NCI-H510A (cell line): ENCODE measurements at places on chromosomes 13 and 19.
A peak's percentile ranks its signal among the peaks of the same experiment; 100 is the strongest.

DNA sequence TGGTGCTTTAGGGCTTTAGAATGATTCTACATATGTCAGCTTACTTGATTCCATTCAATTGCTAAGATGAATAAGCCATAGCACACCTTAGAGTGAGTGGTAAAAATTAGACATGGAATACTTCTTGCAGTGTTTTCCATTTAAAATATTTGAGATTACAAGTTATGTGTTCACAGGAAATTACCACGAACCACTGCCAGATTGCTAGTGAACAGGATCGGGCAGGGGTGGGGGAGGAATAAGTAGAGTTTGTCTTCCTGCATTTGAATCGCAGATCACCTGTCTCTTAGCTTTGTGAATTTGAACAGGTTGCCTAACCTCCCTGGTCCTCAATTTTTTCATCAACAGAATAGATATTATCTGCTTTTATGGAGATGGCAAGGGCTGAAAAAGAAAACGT lies 124.6 kb downstream of the GGACT start:
- DNase-seq = no peak

GRCh38 chr19:32253683-32254508 lies 91.5 kb upstream of the ZNF507 start:
- DNase-seq = no peak

- DNase-seq = no peak
Observed at GRCh38 chr19:15264061-15264932, 32.0 kb upstream of the EPHX3 start.

DNA sequence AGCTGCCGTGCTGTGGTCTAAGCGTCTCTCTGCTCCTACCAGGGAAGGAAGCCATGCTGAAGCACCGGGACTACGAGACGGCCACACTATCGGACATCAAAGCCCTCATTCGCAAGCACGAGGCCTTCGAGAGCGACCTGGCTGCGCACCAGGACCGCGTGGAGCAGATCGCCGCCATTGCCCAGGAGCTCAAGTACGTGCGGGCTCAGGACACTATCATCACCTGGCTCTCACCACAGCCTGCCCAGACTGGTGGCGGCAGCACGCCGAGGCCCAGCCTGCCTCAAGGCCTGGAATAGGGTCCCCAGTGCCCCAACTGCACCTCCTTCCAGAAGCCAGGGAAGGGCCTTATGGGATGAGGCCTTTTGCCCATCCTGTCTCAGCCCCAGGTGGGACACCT lies 22.8 kb downstream of the CAPN12 start:
- DNase-seq = no peak

GRCh38 chr13:65881561-65882155 lies 1348.5 kb downstream of the PCDH9 start:
- DNase-seq = no peak

GRCh38 chr19:46766569-46767317 lies 20.5 kb upstream of the STRN4 start:
- DNase-seq = no peak

DNA sequence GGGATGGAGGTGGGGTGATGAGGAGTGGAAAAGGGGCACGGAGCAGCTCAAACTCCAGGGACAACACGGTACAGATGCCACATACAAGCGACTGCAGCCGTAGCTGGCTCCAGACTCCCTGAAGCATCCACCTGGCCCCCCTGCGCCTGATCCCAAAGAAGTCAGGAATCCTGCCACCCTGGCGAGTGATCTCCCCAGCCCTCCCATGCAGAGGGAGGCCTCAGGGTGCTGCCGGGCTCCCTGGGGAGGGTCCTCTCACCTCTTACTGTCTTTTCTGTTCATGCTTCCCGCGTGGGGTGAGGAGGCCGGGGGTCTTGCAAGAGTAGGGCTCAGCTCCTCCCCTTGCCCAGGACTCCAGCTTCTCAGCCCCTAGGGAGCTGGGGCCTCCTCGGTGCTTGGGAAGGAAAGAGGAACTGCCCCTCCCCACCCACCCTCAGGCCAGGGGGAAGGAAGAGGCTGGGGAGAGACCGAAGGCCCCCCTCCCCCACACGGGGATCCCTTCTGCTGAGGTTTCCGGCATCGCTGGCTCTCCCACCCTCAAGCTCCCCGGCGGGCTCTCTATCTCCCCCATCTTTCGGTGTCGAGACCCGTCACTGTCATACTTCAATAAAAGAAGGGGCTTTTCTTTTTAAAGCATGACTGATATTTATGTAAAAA lies at the start of gene RASGRP4:
Gene RASGRP4 (minus strand): TSS at position 410 of the 657 bp plus-strand sequence. CDS start 128 bp downstream, at position 282.
- no peak for DNase-seq

DNA sequence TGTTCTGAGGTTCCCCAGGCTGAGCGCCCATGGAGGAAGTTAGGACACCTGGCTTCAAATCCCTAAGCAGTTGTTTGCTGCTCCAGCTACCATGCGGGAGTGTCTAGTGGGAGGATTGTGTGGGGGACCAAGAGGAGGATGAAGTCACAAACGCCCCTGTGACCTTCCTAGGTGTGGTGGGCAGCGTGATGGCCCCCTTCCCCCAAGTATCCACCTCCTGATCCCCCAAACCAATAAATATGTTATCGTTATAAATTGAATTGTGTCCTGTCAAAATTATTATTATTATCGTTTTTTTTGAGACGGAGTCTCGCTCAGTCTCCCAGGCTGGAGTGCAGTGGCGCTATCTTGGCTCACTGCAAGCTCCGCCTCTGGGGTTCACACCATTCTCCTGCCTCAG lies at the start of gene SLC25A41:
Gene SLC25A41 (minus strand): TSS at position 101 of the 400 bp plus-strand sequence. CDS start 70 bp downstream, at position 31.
- DNase-seq = no peak

DNA sequence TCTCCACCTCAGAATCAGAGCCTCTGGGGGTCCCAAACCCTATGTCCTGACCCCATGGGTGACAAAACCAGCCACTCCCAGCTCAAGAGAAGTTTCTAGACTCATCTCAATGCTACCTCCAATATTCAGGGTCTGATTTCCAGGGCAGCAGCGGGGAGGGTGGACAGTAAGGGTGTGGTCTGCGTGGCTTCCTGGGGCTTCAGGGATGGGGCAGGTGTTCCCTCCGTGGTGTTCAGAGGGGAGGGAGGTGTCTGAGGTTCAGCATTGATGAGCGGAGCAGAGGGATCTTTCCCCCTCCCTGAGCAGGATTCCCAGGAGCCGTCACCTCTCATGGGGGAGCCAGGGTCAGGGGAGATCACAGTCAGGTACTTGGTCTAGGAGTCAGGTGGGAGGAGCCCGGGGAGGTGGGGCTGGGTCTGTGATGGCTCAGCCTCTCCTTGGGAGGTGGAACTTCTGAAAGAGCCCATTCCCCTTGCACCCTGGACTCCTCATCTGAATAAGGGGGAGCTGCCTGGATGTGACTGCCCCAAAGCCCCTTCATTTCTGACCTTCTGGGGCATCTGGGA lies 2.9 kb downstream of the LILRA2 start:
- DNase-seq = no peak

DNA sequence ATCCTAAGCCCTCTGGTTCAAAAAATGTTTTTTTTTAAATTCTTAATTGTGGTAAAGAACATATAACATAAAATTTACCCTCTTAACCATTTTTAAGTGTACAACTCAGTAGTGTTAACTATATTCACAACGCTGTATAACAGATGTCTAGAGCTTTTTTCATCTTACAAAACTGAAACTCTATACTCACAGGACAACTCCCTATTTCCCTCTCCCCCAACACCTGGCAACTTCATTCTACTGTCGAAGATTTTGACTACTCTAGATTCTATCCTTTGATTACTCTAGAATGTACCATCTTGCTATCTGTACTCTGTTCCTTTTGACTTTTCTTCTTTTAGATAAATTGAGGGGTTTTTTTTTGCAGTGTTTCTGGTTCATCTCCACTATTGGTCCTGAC lies 200.4 kb downstream of the KLF12 start:
- no peak for DNase-seq

DNA sequence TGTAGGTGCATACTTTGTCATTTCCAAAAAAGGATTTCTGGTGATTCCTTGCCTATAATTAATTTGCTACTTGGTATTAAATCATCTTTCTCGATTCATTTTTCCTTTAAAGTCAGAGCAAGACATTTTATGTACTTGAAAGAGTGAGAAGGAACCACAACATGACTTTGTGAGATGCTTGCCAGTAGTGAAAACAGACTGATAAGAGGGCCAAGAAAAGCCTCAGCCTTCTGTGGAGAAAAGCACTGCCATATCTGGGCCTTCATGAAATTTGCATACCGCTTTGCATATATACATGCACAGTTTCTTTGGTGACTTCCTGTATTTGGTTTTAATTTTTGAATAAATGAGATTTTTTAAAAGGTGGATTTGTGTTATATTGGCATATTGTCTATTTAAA lies 128.4 kb downstream of the CDK8 start:
- no peak for DNase-seq

DNA sequence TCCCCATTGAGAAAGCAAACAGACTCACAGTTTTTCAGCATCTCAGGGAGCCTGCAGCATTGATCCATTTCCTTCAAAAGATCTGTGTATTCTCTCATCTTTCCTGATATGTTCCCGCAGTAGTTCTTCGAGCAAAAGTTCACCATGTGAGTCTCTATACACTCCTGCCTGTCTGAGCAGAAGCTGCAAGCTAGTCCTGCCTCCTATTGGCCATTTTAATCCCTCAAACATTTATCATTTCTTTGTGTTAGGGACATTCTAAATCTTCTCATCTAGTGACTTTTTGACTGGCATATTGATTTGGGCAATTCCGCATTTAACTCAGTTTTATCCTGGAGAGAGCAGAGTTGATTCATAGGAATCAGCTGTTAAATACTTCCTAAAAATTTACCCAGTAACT lies 660.4 kb upstream of the KLF12 start:
- DNase-seq = no peak

- no peak for DNase-seq
Observed at GRCh38 chr19:14003251-14004055, 2.7 kb downstream of the RFX1 start.

DNA sequence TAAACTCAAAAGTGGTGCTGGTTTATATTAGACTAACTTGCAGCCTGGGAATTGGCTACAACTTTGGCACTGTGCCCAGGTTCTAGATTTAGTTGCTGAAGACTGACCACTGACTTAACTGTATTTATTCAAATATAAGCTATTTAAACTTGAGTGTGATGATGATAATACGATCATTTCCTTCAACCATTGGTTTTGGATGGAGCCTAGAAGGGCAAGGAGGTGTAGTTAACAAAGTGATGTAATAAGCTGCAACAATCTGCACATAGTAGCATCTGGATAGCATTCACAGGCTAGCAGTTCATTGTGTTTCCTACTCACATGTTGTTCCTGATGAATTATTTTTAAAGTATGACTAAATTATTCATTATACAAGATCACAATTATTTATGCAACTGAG lies 55.2 kb upstream of the DACH1 start:
- DNase-seq = no peak

DNA sequence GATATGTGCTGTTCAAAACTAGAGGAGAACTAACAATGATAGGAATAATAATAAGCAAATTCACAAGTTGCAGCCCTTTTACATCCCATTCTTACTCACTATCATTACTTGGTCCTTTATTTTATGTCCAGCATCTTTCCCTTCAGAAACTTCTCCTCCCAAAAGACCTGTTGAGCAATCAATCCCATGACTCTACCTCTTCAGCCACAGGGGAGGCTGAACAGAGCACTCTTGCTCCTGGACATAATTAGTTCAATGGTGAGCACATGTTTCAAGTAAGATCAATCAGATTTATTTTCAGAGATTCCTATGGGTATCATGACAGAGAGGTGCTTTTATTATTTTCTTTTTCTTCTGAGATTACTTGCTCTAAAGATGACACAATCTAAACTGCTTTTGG lies 260.0 kb downstream of the COG6 start:
- DNase-seq = no peak

- DNase-seq = no peak
Observed at GRCh38 chr19:49061445-49061844, 3.2 kb downstream of the NTF4 start.

GRCh38 chr13:107360010-107360409 lies 792.1 kb upstream of the ARGLU1 start:
- DNase-seq = no peak

DNA sequence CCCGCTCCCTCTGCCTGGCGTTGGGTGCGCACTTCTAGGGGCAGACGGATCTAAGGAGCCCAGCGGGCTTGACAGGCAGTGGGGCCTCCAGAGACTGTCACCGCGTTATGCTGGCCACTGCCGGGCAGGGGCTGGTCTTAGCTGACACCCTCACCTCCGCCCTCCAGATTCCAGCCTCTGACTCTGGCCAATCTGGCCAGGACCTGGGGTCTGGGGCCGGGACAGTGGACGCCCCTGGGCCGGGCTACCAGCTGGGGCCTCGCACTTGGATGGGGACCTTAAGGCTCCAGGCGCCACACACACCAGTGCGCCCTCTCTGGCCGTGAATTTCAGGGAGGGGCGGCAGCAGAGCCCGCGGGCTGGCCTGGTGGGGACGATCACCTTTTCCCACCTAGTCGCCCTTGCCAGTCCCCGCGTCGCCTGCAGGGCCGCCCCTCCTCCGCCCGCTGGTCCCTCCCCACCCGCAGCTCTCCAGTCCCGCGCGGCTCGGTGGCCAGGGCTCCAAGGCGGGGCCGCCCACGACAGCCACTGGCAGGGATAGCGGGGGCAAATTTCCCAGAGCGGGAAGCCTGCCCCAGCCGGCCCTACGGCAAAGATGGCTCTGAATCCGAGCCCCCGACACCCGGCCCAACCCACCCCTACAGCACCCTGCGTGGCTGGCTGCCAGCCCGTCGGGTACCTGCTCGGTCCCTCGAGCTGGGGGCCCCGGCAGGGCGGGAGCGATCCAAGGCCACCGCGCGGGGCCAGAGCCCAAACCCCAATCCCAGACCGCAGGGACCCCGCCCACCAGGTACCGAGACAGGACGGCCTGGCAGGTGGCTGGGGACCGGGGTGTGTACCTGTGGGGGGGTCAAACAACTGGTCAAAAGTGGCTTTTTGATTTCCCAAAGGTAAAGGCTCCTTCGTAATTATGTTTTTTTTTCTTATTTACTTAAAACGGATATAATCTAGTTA lies 6.1 kb upstream of the ZNF98 start:
- DNase-seq = no peak

GRCh38 chr19:38793177-38793576 lies 4.2 kb downstream of the LGALS7B start:
- DNase-seq = no peak

DNA sequence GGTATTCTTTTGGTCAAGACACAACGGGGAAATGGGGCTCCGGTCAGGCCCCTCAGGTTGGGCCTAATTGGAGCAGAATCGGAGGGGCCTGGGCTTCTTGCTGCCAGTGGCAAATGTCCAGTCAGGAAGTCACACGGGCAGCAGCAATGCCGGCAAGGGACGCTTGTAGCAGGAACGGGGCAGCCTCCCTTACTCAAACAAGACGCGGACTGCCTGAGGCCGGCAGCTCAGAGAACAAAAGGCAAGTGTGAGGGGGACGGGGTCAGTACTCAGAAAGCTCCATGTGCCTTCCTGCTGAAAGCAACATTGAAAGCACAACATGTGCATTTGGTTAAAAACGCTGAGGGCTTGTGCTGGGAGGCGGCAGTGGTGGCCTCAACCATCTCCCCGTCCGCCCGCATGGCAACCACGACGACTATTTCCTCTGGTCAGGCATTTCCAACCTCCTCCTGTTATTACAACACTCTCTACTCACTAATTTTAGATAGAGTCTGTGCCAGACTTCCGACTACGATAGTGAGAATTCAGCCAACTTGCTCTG lies 20.5 kb upstream of the RASA3 start:
- no peak for DNase-seq

GRCh38 chr19:35223084-35223790 lies 5.3 kb downstream of the FAM187B start:
- no peak for DNase-seq

GRCh38 chr13:111526922-111527321 lies 206.5 kb downstream of the TEX29 start:
- no peak for DNase-seq

GRCh38 chr13:27374650-27375049 lies 49.8 kb upstream of the GTF3A start:
- peak; percentile 78 for DNase-seq
